ENCODE measurements at places on chromosomes 6 and 20.

- no peak for DNase-seq
Measured at GRCh38 chr6:170084166-170084730, 206.6 kb downstream of the DLL1 start.

DNA sequence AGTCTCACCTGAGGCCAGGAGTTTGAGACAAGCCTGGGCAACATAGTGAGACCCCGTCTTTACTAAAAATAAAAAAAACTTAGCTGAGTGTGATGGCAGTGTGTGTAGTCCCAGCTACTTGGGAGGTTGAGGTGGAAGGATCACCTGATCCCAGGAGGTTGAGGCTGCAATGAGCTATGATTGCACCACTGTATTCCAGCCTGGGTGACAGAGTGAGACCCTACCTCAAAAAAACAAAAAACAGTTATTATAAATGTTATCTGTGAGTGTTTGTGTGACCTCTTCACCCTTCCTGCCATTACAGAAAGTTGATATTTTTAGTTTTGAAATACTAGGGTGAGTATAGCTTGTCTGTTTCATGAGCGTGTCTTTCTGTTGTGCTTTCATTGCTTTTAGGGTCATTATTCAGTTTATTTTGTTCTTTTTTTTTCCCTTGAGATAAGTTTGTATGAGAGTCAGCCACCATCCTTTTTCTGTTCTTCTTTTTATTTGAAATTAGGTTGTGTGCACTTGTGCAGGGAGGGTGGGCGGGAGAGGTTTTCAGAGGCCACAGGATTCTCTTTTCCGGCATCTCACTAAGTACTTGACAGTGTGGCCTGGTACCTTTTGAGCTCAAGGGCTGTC lies 26.2 kb downstream of the CDYL start:
- no peak for DNase-seq

DNA sequence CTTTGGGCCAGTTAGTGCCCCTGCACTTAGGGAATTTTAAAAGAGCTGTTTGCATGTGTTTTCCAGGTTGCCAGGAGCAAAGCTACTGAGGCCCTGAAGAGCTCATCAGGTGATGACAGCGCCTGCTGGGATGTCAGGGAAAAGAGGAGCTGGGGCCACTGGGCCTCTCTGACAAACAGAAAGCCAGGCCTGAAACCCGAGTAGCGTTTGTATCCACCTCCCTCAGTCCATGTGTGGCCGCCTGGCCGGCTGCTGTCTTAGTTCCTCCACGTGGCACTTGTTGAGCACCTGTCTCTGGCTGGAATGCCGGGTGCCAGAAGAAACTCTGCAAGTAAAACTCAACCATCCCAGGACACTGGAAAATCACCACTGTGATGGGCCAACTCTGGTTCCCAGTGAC lies 601.2 kb downstream of the CDH26 start:
- DNase-seq, result no peak

GRCh38 chr6:165744555-165745228 lies 81.7 kb upstream of the PDE10A start:
- no peak for DNase-seq

DNA sequence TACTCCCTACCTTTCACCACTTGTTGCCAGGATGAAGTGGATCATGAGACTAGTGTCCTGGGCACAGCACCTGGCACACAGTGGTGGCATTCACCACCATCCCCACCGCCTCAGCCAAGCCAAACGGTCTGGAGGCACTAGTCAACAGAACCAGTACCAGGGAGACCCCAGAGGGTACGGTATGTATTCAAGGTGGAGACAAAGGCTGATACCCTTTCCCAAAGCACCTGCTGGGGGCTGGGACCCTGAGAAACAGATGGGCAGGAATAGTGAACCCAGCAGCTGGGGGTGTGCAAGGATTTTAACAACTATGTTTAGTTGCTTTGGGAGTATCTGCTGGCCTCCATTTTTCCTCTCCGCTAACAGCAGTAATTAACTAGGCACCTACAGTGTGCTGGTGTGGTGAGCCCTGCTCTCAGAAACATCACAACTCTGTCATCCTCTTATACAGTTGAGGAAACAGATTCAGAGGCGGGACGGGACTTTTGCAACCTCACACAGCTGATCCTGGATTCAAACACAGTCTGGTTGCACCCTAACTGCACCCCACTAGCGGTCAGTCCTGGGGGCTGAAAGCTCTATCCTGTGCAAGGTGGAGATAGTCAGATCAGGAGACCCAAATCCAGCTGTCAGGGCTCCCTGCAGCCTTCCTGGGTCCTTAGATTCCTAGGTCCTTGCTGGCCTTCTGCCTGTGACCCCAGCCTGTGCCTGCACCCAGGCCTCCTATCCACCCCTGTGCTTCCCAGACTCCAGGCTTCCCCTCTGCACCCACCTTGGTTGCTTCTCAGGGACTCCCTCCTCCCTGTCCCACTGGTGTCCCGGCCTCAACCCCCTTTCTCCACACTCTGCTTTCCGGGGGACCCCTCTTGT lies 1.2 kb downstream of the SNTA1 start:
- no peak for DNase-seq

DNA sequence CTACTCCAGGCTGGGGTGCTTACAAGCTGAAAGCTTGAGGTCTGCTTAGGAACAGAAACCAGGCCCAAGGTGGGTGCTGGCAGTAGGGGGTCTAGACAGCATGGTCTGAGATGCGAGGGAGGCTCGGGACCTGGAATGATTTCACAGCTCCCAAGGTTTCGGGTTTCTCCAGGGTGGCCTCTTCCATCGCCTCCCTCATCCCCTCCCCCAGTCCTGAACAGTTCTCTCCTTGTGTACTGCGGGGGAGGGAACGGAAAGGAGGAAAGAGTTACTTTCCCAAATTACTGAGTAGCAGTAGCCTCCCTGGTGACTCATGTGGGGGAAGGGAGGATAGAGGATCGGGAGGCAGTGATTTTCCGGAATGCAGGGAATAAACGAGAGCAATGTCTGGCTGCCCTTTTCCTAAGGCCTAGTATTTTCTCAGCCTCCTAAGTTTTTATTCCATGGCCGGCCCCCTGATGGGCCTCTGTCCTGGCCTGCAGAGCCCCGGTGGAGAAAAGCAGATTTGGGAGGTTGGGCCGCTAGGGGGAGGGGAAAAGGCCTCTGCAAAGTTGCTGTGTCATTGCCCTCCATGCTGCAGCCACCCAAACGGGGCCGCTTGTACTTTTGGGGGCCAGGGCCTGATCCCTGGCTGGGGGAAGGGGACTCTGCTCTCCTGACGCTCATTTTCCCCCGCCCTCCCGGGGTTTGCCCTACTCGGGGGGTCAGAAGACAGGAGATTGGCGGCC lies 1.5 kb downstream of the BRD2 start:
- DNase-seq, result peak; percentile 82

DNA sequence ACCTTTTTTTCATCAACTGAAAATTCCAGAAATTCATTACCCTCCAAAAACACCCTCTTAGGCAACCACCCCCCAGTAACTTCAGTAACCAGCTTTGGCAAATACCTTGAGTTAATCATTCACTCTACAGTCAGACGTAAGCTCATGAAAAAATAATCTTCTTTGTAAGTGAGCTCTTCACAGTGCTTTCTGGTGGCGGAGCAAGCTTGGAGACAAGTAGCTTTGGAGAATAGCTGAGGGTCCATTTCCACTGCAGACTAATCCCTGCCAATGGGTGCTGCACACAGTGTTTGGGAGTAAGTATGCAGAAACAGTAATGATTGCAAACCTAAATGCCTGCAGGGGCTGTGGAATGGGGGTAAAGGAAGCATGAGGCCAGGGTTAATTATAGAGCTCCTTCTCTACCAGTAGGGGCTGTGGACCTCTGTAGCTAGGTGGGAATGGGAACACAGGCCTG lies 56.8 kb upstream of the HINT3 start:
- DNase-seq, result no peak

DNA sequence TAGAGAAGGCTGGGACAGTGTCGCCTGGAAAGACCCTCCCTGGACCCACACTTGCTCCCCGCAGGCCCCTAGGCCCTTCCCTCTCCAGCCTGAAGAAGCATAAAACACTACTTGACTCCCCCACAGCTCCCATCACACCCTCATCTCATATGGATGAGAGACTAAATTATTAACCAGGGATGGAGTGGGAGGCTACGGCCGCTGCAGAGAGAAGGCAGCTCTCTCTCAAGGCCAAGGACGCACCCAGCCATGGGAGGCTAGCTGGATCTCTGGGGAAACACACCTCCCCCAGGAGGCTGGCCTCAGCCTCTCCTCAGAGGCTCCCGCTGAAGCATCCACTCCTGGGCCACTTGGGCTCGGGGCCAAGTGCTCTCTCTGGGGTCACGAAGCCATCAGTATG lies 102.5 kb downstream of the GRM4 start:
- DNase-seq, result no peak

- no peak for DNase-seq
Measured at GRCh38 chr20:40991181-40991889, 37.3 kb upstream of the TOP1 start.

Measured in HCT116 (cell line).